ENCODE measurements at places on chromosomes 12 and 14. TPM values are rescaled to one million over a fixed set of nuclear protein-coding genes. Genes with fewer than 3 reads are reported as not detected.

DNA sequence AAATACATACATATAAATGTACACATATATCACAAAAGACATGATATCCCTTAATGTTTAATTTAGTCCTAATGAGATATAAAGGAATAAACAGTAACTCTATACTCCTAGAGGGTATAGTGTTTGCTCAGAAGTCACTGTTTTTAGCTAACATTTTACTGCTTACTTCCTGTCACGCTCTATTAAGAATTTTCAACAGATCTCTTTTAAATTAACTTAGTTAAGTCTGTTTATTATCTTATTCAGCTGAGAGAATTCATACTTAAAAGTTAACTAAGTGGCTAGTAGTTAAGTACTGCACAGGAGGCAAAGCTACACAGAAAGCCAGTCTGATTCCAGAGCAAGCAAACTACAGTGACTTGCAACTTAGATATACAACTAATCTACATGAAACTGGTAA is 39.9 kb downstream of the GXYLT1 start:
- no peak for DNase-seq

GRCh38 chr12:80190001-80190400 is 90.7 kb downstream of the OTOGL start:
- no peak for DNase-seq

- DNase-seq, result no peak
Observed at GRCh38 chr12:6277982-6278438, 32.5 kb upstream of the PLEKHG6 start.

DNA sequence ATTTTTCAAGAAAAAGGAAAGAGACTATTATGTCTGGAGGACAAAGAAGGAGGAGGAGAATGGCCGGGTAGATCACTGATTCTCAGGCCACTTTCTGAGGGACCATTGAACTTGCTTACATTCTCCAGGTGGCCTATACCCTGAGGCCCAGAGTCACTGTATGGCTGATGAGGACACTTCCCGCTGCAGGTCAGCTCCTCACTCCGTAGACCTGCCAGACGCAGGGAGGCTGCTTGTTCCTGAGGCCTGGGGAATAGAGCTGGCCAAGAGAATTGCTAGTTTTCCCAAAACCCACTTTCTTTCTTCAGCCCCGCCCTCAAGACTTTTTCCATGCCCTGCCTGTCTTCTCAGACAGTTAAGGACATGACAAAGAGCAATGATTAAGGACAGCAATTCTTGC is 510.5 kb upstream of the TBX3 start:
- DNase-seq, result no peak

- DNase-seq, result no peak
Observed at GRCh38 chr12:79775355-79776027, 84.7 kb upstream of the PAWR start.

DNA sequence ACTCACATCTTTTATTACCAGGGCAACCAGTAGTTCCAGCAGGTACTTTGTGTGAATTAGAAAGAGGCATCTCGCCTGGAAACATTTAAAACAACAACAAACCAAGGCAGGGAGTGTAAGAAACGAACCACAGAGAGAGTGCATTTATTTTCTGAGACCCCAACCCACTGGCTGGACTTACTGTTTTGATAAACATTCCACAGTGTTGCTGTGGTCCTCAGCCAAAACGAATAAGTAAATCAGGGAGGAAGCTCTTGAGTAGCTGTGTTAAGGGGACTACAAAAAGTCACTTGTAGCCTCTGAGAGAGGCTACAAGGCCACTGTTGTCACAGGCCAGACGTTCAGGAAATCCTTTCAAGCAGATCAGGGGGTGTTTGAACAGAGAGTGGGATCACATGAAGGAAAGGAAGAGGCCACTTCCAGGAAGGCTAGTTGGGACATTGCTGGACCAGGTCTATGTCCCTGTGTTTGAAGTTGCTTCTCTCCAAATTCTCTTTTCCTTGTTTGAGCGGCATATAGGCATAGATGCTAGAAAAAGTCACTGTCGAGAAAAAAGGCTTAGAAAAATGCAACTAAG is 33.8 kb downstream of the DMAC2L start:
- DNase-seq, result no peak

DNA sequence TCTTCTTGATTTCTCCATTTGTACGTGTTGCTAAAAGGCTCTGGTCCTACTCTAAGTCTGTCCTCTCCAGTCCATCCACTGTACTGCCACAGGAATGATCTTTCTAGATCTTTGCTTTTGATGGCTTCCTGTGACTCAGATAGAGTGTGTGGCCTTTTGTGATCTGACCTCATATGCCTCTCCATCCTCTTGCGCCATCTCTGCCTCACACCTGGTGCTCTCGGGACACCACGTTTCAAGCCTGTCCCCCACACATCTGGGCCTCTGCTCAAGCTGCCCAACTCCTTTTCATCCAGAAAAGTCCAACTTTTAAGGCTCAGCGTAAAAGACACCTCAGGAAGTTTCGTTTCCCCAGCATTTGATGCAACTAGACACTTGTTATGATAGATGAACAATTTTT is 39.0 kb downstream of the DCAF4 start:
- no peak for DNase-seq

DNA sequence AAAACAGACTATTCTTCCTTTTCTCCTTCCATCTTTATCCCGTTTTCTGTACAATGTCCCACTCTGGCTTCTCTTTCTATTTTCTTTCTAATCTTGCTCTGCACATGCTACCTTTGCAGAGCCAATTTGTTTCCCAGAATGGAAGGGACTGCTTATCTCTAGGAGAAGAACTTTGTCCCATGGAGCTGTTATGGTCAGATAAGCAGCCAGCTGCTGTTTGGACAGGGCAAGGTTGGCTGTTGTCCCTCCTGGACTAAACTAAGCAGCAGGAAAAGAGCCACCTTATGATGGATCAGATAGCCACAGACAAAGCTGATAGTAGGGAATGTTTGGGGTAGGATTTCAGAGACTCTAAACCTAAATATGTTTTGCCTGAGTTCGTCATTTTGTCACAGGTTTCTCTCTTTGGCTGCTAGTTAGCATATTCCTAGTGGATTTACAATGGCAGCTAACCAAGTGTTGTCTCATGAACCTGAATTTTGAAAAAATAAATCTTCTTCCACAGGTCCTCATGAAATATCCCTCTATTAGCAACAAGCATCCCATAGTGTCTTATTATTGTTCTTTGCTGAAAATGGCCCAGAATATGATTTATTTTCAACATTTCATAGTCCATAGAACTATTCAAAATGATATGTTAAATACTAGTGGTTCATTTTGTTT is 262.8 kb downstream of the SLC16A7 start:
- DNase-seq, result no peak

The C14orf132 gene
- 1.9 TPM for total RNA-seq

The DNAI7 gene
- not detected for total RNA-seq

The CSRNP2 gene
- 8.4 TPM for total RNA-seq
